H9 (cell line): ENCODE measurements at places on chromosomes 7 and 10. TPM values are rescaled to one million over a fixed set of nuclear protein-coding genes. Genes with fewer than 3 reads are reported as not detected.

DNA sequence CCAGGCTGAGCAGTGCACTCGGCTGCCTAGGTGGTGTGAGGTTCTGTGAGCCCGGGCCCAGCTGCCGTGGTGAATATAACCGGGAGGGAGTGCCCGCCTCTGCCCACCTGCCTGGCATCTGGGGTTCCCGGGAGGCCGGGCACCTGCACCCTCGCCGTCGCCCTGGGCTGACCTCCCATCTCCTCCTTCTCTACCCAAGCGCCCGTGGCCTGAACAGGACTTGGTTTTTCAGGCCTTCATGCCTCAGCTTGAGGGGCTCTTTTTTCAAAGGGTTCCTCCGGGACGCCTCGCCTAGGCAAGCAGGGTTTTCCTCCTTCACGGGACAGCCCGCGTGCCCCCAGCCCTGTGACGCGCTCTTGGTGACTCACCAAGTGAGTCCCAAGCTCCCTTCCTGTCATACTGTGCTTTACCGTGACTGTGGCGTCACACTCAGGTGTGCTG is 9.9 kb downstream of the INPP5A start:
- H3K27me3 ChIP-seq = no peaks in the 10 kb centered on the region
- H3K4me3 ChIP-seq = no peak overlapping the region
- H3K4me1 ChIP-seq = no peaks in the 10 kb centered on the region
- H3K27ac ChIP-seq = no peak overlapping the region

- DNase-seq = no peak
- H3K36me3 ChIP-seq = no peaks in the 10 kb centered on the region
- no peaks in the 10 kb centered on the region for H3K4me1 ChIP-seq
- H3K4me3 ChIP-seq = no peak overlapping the region
Observed at GRCh38 chr10:105644091-105644490, 1003.0 kb downstream of the SORCS3 start.

- no peak overlapping the region for H3K27ac ChIP-seq
- H3K27me3 ChIP-seq = no peaks in the 10 kb centered on the region
- no peaks in the 10 kb centered on the region for H3K36me3 ChIP-seq
- H3K4me3 ChIP-seq = no peak overlapping the region
- no peaks in the 10 kb centered on the region for H3K4me1 ChIP-seq
- DNase-seq = no peak
Observed at GRCh38 chr10:7014721-7015120, 396.1 kb downstream of the SFMBT2 start.

NPC1L1 gene
- total RNA-seq = 0.07 and 0.11 TPM in 2 replicates

SSC4D gene
- 14.8 and 16.4 TPM in 2 replicates for total RNA-seq

DNA sequence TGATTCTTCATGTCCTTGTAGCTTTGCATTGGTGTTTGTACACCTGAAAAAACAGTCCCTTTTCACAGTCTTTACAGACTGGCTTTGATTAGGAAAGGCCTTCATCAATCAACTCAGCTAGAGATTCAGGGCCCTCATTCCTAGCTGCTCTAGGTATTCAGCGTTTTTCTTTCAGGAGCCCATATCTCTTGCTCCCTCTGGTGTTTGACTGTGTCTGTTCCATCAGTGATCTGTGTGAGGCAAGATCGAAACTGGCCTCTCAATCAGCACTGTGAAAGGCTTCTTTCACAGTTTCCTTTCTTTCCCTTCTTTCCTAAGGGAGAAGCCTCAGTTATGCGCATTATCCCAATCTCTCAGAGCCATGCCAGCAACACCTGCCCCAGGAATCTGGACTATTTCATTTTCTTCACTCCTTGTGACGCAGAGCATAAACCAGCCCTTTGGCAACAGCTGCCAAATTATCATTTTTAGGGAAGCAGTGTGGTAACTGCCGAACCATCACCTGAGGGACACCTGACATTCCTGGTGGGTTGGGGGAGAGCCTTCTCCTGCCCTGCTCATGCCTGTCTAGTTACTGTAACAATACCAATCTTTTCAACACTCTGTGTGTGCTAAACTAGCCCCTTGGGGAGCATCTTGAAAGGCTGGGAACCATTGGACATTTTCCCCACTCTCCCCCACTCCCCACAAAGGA is 75.7 kb upstream of the CCDC71L start:
- no peaks in the 10 kb centered on the region for H3K36me3 ChIP-seq
- H3K4me3 ChIP-seq = no peak overlapping the region
- DNase-seq = peak; percentile 66
- peaks cover 3% of the 10 kb centered on the region; the same call in 1 of the 2 replicates for H3K4me1 ChIP-seq
- H3K27me3 ChIP-seq = no peaks in the 10 kb centered on the region

- no peak overlapping the region for H3K4me3 ChIP-seq
- H3K27ac ChIP-seq = no peak overlapping the region
- H3K27me3 ChIP-seq = no peaks in the 10 kb centered on the region
- peaks cover 4% of the 10 kb centered on the region; the same call in 1 of the 2 replicates for H3K36me3 ChIP-seq
Observed at GRCh38 chr10:49512121-49512809, 26.7 kb downstream of the ERCC6 start.

ACTA2 gene
- 2.3 and 2.4 TPM in 2 replicates for total RNA-seq

- H3K36me3 ChIP-seq = no peaks in the 10 kb centered on the region
- H3K27ac ChIP-seq = no peak overlapping the region
- no peak for DNase-seq
Observed at GRCh38 chr7:99070361-99070760, 73.5 kb downstream of the SMURF1 start.

DNA sequence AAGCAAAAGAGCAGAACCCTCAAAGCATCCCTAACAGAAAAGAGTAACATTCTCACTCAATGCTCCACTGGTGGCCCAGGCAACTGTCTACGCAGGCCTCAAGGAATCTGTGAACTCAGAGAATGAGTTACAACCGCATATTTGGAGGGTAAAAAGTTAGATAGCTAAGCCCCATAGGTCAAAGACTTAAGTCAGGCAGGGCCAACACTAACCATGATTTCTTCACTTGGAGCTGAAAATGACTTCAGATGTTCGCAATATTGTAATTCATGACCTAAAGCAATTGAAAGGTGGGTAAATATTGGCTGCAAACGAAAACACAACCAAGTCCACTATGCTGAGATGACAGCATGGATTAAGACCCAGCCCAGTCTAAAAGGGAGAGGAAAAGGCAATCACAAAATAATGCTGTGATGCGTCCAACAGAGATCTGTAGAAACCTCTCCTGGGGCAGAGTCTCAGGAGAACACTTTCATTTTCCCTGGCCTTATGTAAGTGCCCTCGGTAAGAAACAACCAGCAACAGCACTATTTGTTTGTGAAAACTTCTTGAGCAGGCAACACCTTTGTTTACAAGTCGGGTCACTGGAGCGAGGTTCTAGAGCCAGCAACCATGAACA is 176.5 kb downstream of the TNS3 start:
- no peaks in the 10 kb centered on the region for H3K36me3 ChIP-seq
- H3K27ac ChIP-seq = no peak overlapping the region
- no peaks in the 10 kb centered on the region for H3K27me3 ChIP-seq
- no peak for DNase-seq
- no peaks in the 10 kb centered on the region for H3K4me1 ChIP-seq

DNA sequence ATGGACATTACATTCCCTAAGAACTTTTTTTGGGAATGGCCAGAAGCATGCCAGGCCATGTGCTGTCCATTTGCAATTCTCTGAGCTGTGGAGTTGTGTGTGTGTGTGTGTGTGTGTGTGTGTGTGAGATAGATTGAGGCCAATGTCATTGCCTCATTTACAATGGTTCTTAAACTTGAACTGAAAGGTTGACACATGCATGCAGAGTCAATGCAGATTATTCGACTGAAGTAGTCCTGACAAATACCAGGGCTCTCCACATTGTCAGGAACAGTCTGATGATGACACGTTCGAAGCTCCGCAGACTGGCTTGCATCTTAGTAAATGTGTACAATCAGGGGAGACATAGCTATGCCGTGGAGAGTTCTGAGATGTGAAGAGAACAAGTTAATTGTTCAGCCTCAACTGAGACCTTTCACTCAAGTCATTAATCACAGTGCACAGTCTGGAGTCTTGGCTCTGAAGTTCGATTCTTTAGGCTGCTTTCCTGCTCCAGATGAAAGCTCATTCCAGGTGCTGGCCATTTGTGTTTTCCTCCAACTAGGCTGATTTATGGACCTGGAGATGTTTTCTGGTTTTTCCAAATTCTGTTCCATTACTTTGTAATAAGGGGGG is 921.9 kb downstream of the LRMDA start:
- no peaks in the 10 kb centered on the region; the same call in 1 of the 2 replicates for H3K4me1 ChIP-seq
- DNase-seq = no peak
- H3K4me3 ChIP-seq = no peak overlapping the region
- no peaks in the 10 kb centered on the region for H3K36me3 ChIP-seq
- H3K27ac ChIP-seq = no peak overlapping the region
- no peaks in the 10 kb centered on the region for H3K27me3 ChIP-seq

HOXA10 gene
- total RNA-seq = not detected in 2 replicates

- no peaks in the 10 kb centered on the region for H3K27me3 ChIP-seq
- H3K27ac ChIP-seq = no peak overlapping the region
- peaks cover 5% of the 10 kb centered on the region; the same call in 1 of the 2 replicates for H3K4me1 ChIP-seq
- H3K36me3 ChIP-seq = no peaks in the 10 kb centered on the region
Observed at GRCh38 chr7:30270921-30271320, 13.5 kb upstream of the ZNRF2 start.

GRCh38 chr10:79266084-79266483 is 81.2 kb upstream of the PPIF start:
- H3K27ac ChIP-seq = no peak overlapping the region
- no peaks in the 10 kb centered on the region; the same call in 2 of the 3 replicates for H3K36me3 ChIP-seq
- no peak overlapping the region for H3K4me3 ChIP-seq
- no peaks in the 10 kb centered on the region for H3K4me1 ChIP-seq
- DNase-seq = no peak

GRCh38 chr7:41581041-41581440 is 121.8 kb downstream of the INHBA start:
- no peaks in the 10 kb centered on the region for H3K27me3 ChIP-seq
- H3K36me3 ChIP-seq = no peaks in the 10 kb centered on the region
- H3K27ac ChIP-seq = no peak overlapping the region
- no peak overlapping the region for H3K4me3 ChIP-seq
- DNase-seq = no peak
- H3K4me1 ChIP-seq = no peaks in the 10 kb centered on the region

EGR2 gene
- 2.6 and 3.0 TPM in 2 replicates for total RNA-seq

CCDC146 gene
- total RNA-seq = 0.37 and 0.72 TPM in 2 replicates

TFPI2 gene
- total RNA-seq = 3.8 and 4.4 TPM in 2 replicates

DNA sequence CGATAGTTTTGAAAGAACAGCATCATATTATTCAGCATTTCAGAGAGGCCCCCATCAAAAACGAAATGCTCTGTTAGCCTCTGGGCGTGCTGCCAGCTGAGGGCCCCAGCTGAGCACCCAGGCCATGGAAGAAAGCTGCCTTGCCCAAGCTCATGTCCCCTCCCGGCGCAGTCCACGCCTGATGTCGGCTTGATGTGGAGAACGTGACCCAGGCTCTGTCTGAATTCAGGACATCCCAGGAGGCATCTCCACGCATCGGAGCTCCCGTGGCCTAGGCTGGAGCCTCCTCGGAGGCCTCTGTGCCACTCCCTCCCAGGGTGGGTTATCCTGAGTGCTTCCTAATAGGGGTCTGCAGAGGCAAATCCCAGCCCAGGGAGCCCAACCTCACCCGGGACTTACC is 218.3 kb upstream of the AKR1E2 start:
- no peak overlapping the region for H3K4me3 ChIP-seq
- H3K4me1 ChIP-seq = no peaks in the 10 kb centered on the region
- no peaks in the 10 kb centered on the region for H3K36me3 ChIP-seq
- no peaks in the 10 kb centered on the region for H3K27me3 ChIP-seq
- no peak overlapping the region for H3K27ac ChIP-seq
- DNase-seq = no peak

- no peak for DNase-seq
- no peak overlapping the region for H3K4me3 ChIP-seq
- H3K27me3 ChIP-seq = no peaks in the 10 kb centered on the region
- no peak overlapping the region for H3K27ac ChIP-seq
Observed at GRCh38 chr7:43441231-43442130, 141.4 kb upstream of the STK17A start.

GRCh38 chr10:125011171-125011925 is 69.4 kb downstream of the ZRANB1 start:
- no peaks in the 10 kb centered on the region for H3K27me3 ChIP-seq
- no peak for DNase-seq
- no peak overlapping the region for H3K27ac ChIP-seq
- no peak overlapping the region for H3K4me3 ChIP-seq
- no peaks in the 10 kb centered on the region; the same call in 1 of the 2 replicates for H3K4me1 ChIP-seq
- H3K36me3 ChIP-seq = peaks cover 36% of the 10 kb centered on the region

CCSER2 gene
- total RNA-seq = 20.9 and 22.2 TPM in 2 replicates

GRCh38 chr7:129790136-129790535 is 162.6 kb downstream of the UBE2H start:
- no peak overlapping the region for H3K27ac ChIP-seq
- DNase-seq = no peak
- peaks cover 48% of the 10 kb centered on the region for H3K27me3 ChIP-seq
- H3K4me3 ChIP-seq = no peak overlapping the region
- H3K36me3 ChIP-seq = no peaks in the 10 kb centered on the region

LOXL4 gene
- total RNA-seq = 0.13 and 0.18 TPM in 2 replicates

DNA sequence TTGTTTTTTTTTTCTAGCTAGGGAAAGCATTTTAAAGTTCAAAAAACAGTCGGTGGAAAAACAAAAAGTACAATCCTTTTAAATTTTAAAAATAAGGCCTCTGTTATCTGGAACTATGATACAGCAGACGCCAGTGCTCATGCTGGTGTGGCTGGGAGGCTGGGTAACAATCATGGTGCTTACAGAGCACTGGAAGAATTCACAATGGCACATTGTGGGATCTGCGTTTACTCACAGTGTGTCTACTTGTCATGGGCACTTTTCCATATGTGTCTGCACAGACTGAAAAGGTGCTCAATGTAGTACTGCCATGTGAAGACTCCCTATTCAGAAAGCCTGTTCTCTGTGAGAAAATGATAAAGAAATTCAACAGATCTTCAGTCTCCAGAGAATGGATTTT is 278.2 kb upstream of the IMMP2L start:
- H3K4me3 ChIP-seq = no peak overlapping the region
- H3K27ac ChIP-seq = no peak overlapping the region

PDE1C gene
- 0.17 and 0.31 TPM in 2 replicates for total RNA-seq

GRCh38 chr10:95327367-95327766 is 36.6 kb upstream of the PDLIM1 start:
- no peak for DNase-seq
- no peaks in the 10 kb centered on the region for H3K27me3 ChIP-seq
- H3K27ac ChIP-seq = no peak overlapping the region
- H3K4me3 ChIP-seq = no peak overlapping the region
- H3K4me1 ChIP-seq = no peaks in the 10 kb centered on the region
- 0 out of 2 replicates have a peak, but pooled peaks cover 3% of the 10 kb centered on the region for H3K36me3 ChIP-seq

DNA sequence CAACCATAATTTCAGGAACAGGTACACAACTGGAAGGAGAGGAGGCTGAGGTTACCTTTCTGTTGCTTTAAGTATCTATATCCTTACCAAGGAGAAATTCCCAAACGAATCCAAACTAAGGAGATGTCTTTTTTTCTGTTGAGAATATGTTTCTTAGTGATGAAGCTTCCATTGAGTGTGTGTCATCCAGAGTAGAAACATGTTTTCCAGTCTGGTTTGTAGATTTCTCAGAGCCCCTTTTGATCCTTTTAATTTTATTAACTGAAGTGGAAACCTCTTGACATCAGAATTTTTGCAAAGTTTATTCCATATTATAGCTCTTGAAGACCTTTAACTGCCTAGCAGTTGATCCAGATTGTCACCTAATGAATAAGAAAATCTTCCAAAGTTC is 207.1 kb upstream of the FERD3L start:
- H3K36me3 ChIP-seq = no peaks in the 10 kb centered on the region
- H3K4me3 ChIP-seq = no peak overlapping the region
- no peaks in the 10 kb centered on the region for H3K27me3 ChIP-seq
- H3K4me1 ChIP-seq = no peaks in the 10 kb centered on the region
- H3K27ac ChIP-seq = no peak overlapping the region
- DNase-seq = no peak
